ENCODE measurements at places on chromosomes 6 and 20.
A peak's percentile ranks its signal among the peaks of the same experiment; 100 is the strongest.

GRCh38 chr20:21781446-21782075, 76.1 kb downstream of the PAX1 start:
- no peak for DNase-seq

GRCh38 chr6:135382182-135382628, 115.3 kb downstream of the AHI1 start:
- DNase-seq = peak; percentile 52

GRCh38 chr6:160974304-160974771, 17.2 kb upstream of the MAP3K4 start:
- DNase-seq = no peak

DNA sequence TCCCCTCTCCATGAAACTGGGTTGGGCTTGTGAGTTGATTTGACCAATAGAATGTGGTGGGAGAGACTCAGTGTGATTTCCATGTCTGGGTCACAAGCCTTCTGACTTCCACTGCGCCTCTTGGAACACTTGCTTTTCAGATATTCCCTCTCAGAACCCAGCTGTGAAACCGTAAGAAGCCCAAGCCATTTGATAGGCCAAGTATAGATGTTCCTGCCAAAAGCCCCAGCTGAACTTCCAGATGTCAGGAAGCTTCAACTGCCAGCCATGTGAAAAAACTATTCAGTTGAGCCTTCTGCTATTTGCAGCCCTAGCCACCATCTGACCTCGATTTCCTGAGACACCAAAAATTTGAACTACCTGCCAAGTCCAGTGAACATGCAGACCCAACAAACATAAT, 387.8 kb upstream of the GJE1 start:
- no peak for DNase-seq

DNA sequence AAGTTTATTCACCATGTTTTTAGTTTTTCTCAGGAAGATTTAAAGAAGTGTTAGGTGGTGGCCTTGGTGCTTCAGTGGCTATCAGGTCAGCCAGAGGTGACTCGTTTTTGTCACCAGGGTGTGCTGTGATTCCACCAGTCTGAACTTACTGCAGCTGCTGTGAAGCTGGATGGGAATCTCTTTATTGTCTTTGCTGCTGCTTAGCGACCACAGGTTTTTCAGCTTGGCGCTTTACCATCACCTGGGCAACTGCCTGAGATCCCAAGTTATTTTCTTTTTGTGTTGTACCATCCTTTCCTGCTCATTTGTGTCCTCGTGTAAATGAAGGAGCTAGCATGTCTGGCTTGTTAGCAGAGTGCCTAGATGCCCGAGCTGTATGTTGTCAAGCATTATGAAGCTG, 146.9 kb downstream of the MACROD2 start:
- DNase-seq = no peak

DNA sequence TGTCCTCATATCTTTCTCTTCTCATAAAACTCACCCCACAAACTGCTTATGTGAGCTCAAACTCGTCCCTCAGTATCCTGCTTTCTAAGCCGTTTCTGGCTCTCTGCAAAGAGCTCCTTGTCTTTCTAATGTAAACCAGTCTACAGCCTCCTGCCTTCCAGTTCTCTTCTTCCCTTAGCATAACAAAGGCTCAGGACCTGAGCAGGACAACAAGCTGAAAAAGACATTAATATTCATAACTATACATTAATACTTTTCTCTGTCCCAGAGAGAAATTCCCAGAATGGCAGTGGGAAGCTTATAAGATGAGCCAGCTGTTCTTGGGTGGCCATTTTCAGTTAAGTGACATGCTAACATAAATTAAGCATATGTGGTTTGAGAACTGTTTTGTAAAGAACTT, 207.0 kb upstream of the TCF21 start:
- DNase-seq = no peak

DNA sequence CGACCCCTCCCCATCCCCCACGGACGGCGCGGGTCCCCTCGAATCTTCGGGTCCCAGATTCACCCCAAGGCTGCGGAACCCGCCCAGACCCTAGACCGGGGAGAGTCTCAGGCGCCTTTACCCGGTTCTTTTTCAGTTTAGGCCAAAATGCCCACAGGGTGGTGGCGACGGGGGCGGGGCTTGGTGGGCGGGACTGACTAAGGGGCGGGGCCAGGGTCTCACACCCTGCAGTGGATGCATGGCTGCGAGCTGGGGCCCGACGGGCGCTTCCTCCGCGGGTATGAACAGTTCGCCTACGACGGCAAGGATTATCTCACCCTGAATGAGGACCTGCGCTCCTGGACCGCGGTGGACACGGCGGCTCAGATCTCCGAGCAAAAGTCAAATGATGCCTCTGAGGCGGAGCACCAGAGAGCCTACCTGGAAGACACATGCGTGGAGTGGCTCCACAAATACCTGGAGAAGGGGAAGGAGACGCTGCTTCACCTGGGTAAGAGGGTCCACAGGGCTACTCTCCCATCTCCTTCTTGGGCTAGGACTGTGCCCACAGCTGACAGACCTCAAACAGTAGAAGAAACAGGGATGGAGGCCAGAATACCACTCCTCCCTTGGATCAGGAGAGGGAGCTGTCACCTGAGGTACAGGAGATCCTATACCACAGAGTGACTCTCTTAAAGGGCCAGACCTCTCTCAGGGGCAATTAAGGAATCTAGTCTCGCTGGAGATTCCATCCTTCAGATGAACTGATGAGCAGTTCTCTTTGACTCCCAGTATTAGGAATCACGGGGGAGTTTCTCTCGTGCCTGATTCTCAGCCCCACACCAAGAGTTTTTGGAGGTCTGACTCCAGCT, 942 bp downstream of the HLA-E start:
- DNase-seq = peak; percentile 85

- no peak for DNase-seq
Measured at GRCh38 chr6:73231986-73232391, 6.7 kb upstream of the KHDC1L start.

DNA sequence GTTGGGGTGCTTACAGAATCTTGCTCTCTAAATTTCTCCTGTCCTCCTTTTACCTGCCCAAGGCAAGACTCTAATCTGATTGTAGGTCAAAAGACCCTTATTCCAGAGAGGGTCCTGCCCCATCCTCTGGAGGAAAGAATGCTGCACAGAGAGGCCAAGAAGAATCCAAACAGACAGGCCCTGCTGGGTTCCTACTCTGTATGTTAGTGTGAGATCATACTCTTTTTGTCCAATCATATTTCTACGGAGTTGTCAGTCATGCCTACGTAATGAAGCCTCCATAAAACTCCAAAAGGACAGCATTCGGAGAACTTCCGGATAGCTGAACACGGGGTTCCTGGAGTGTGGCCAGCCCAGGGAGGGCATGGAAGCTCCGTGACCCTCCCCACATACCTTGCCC, 50.5 kb downstream of the VEGFA start:
- no peak for DNase-seq

DNA sequence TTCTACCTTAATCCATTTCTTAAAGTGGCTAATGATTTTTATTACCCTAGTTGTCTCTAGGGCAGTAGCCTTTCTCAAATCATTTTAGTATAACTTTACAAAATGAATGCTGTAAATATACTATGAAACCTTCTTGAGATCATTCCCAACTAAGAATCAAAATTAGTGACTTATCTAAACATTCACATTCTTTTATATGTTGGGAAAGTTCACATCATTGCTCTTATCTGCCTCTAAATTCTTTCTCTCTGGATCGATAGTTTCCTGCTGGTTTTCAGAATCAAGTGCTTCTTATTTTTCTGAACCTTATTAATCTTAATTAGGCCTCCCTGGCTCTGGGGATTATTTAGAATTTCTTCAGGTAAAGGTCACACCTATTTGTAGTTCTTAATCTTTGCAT, 126.8 kb downstream of the BCKDHB start:
- no peak for DNase-seq

Data from GM10248 (cell line).